Bronchial epithelial cell (primary cell): ENCODE measurements at places on chromosomes 12 and 14.

GRCh38 chr12:54795644-54796043 is 58.7 kb upstream of the MUCL1 start:
- no peak for DNase-seq

- no peak for DNase-seq
Measured at GRCh38 chr12:69042557-69042956, 109.6 kb upstream of the CPM start.

DNA sequence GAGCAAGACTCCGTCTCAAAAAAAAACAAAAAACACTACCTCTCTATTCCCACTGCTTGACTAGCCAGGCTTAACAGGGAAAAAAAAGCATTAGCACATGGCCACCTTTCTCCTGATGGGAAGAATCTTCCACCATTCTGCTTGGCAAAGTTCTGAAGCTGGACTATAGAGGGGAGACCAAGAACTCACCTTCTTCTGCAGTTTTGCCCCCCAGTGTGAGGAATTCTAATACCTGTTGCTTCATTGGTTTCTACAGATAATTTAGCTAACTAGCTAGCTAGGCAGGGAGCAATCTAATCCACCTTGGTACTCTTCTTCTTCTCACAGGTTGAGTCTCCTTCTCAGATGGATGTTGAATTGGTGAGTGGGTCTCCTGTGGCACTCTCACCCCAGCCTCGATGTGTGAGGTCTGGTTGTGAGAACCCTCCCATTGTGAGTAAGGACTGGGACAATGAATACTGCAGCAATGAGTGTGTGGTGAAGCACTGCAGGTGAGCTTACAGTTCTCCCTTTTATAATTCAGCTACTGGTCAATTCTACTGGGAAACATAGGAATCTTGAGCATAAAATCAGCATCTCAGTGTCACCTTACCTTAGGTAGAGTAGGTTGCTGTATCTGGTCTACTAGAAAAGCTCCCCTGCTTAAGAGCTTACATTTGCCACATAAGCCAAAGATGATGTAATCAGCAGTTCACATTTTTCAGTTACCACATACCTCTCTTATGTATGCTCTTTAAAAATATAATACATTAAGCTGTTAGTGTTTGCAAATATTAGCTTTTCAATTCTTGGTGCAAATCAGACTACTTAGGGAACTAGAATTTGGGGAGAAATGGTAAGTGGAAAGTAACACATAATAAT is 16.0 kb downstream of the METTL3 start:
- DNase-seq, result no peak

DNA sequence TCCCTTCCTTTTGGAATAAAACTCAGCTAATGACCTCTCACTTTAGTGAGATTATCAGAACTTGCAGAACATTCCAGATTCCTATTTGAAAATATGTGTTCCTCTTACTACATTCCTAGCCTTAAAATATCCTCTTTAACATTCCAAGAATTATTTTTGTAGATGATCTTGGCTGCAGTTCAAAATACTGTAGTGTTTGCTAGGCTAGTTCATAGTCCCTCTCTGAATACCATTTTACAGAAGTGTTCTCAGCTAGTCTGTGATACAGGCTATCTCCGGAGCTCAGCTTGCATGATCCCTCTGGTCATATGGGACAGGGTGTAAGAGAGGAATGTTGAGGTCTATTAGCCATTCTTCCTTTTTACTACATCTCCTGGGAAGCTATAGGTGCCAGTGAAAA is 17.6 kb upstream of the GPR33 start:
- DNase-seq, result no peak

- DNase-seq, result no peak
Measured at GRCh38 chr12:14279845-14280244, 85.6 kb upstream of the ATF7IP start.

DNA sequence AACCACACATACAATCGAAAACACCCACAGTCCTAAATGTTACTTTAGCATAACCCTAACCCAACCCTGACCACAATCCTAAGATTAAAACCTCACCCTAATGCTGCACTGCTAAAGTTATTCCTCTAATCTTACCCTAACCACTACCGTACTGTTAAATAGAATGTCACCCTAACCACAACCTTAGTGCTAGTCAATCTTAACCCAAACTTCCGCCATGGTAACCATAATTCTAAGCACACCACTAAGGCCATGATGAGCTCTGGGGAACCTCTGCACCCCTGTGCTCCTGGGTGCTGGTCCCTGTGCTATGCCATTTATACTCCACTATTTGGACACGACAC is 38.0 kb downstream of the LTBP2 start:
- no peak for DNase-seq
